ENCODE measurements at places on chromosomes 16 and 17.

DNA sequence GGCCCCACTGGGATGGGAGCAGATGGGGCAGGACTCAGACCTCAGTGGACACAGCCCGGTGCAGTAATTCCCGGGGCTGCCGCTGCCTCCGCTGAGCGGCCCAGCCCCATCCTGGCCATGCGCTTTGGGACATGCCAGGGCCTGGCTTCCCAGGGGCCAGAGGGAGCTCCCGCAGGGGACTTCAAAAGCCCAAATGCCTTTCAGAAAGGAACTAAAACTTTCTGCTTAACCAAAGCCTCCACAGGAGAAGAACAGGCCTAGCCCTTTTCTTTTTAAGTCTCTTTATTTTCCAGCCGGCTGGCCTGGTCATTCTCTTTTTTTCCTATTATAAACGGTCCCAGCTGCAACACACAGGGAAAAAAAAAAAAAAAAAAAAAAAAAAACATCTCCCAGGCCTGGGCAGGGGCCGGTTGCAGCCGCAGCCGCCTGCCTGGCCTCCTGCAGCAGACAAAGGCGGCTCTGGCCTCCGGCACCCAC, 10.7 kb upstream of the ZNF423 start:
- no peak for DNase-seq

DNA sequence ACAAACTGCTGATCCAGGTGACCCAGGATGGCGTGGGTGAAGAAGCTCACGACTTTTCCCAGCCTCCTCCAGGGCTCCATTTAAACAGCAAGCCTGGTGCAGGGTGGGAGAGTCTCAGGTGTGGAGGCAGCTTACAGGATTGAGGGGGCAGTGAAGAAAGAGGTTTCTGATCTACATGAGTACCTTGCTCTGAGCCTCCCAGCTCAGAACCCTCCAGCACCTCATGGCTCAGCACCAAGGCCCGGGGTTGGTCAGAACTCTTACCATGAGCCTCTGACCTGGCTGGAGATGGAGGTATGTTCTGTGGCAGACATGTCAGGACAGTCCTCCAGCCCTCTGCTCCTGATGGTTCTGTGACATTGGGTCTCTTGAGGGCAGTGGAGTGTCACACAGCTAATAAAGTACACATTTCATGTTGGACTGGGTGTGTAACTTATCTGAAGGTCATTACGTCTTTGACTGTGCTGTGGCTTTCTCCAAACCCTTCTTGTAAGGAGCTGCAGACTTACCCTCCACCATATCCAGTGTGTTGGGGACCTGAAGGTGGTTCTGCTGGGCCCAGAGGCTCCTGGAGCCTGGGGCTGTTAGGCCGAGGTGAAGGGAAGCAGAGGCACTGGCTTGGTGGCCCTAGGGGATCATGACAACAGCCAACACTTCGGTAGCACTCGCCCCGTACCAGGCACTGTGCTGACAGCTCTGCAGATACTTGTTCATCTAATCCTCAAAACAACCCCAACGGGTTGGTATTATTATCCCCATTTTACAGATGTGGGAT, 3.8 kb upstream of the DCAF7 start:
- DNase-seq = no peak

GRCh38 chr17:20994779-20995149, 48.0 kb downstream of the USP22 start:
- no peak for DNase-seq

- no peak for DNase-seq
Observed at GRCh38 chr17:933312-934073, 46.1 kb downstream of the NXN start.

DNA sequence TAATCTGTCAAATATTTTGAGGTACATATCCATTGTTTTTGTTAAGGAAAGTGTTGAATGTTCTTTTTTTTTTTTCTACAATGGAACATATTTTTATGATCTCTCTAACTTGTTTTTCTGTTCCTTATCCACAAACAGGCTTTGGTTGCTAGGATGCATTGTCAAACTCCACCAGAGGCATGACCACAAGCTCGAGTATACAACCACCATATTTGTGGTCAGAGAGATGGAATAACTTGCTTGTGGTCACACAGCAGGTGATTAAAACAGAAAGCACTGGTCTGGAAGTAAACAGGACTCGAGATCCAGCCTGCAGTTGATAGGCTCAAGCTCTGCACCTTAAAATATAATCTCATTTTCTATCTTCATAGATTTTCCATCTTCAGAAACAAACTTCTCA, 105.8 kb upstream of the ADAMTS18 start:
- DNase-seq = no peak

DNA sequence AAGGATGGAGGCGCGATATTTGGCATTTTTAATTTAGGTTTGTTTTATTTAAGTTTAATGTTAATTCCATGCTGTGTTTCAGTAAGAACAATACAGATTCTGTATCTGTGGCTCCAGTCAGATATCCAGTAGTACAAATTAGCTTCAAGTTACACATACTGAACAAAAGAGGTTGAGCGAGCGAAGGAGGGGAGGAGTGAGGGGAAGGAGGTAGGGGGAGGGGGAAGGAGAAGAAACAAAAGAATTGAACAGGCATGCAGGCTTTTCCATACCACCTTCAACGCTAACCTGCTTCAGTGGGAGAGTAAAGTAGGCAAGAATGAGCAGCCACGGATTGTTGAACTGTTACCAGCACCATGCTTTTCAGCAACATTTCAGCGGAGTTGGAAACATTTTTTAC, 55.5 kb downstream of the YWHAE start:
- DNase-seq = no peak

GRCh38 chr17:42362245-42362961, 25.8 kb downstream of the STAT3 start:
- DNase-seq = no peak

DNA sequence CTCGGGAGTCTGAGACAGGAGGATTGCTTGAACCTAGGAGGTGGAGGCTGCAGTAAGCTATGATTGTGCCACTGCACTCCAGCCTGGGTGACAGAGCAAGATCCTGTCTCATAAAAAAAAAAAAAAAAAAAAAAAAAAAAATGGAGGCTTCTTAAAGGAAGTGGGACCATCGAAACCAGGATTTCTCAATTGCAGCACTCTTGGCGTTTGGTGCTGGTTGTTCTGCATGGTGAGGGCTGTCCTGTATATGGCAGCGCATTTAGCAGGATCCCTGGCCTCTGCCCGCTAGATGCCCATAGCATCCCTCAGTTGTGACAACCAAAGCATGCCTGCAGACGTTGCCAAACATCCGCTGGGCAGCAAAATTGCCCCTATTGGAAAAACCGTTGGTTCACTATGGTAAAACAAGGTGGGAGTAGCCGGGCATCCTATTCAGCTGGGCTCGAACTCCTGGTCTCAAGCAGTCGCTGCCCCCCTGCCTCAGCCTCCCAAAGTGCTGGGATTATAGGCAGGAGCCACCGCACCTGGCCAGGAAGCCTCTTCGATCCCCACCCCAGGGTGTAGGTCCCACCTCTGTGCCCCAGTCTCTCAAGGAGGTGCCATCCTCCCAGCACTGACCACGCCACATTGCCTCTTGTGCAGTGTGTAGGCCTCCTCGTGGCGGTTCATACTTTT, 6.5 kb upstream of the NPIPB7 start:
- no peak for DNase-seq

GRCh38 chr17:57833179-57833939, 16.5 kb downstream of the MRPS23 start:
- peak; percentile 67 for DNase-seq

- no peak for DNase-seq
Observed at GRCh38 chr17:67004181-67004580, 39.7 kb downstream of the CACNG4 start.

DNA sequence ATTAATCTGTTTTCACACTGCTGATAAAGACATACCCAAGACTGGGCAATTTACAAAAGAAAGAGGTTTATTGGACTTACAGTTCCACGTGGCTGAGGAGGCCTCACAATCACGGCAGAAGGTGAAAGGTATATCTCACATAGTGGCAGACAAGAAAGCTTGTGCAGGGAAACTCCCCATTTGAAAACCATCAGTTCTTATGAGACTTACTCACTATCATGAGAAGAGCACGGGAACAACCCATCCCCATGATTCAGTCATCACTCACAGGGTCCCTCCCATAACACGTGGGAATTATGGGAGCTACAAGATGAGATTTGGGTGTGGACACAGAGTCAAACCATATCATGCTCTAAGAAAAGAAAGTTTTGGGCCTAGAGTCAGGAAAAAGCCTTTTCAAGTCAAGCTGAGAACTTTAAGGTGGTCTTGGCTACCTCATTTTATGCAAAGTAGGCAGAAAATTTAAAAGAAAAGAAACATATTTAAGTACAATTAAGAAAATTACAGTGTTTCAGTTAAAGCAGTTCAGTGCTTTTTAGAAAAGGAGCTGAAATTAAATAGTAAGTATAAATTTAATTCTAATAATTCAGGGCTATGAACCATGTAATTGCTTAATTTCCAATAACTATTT, 24.9 kb upstream of the CRYM start:
- no peak for DNase-seq

DNA sequence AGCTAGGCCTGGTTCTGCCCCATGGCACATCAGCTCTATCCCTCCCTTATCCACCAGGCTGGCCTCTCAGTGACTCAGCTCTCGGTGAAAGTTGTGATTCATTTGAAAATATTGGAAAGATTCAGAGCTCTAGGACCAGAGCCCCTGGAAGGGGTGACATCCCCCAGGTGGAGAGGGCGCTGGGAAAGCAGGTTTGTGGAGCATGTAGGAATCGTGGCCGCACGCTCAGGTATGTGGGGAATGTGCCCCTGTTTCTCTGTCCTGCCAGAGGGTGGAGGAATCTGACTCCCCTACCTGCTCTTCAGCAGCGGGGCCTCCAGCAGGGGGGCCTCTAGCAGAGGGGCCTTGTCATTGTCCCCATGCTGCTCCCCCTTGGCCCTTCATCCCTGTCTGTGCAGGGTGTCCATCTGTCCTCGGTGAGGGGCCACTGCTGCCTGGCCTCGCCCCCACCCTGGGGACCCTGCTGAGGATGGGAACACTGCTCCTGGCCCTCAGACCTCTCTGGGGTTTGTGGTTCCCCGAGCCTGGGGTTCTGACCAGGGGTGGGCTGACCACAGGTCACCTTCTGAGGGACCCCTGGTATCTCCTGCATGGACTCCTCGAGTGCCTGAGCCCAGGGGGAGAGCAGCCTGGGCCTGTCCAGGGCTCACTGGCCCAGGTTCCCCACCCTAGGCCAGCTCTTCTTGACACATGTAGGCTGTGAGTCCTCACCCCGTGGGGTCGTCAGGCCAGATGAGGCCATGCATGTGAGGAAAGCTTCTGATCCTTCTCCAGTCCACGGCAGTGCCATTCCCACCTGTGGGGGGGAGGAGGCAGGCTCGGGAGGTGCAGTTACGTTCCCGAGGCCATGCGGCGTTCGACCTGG, 47.5 kb downstream of the NT5M start:
- no peak for DNase-seq

DNA sequence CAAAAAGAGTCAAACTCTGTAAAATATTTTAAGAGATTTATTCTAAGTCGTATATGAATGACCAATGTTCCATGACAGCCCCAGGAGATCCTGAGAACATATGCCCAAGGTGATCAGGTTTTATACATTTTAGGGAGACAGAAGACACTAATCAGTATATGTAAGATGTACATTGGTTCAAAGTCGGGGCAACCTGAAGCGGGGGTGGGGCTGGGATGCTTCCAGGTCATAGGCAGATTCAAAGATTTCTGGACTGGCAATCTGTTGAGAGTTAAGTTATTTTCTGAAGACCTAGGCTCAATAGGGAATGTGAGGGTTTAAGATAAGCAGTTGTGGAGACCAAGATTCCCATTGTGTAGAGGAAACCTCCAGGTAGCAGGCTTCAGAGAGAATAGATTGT, 20.4 kb upstream of the DHRS7B start:
- no peak for DNase-seq

DNA sequence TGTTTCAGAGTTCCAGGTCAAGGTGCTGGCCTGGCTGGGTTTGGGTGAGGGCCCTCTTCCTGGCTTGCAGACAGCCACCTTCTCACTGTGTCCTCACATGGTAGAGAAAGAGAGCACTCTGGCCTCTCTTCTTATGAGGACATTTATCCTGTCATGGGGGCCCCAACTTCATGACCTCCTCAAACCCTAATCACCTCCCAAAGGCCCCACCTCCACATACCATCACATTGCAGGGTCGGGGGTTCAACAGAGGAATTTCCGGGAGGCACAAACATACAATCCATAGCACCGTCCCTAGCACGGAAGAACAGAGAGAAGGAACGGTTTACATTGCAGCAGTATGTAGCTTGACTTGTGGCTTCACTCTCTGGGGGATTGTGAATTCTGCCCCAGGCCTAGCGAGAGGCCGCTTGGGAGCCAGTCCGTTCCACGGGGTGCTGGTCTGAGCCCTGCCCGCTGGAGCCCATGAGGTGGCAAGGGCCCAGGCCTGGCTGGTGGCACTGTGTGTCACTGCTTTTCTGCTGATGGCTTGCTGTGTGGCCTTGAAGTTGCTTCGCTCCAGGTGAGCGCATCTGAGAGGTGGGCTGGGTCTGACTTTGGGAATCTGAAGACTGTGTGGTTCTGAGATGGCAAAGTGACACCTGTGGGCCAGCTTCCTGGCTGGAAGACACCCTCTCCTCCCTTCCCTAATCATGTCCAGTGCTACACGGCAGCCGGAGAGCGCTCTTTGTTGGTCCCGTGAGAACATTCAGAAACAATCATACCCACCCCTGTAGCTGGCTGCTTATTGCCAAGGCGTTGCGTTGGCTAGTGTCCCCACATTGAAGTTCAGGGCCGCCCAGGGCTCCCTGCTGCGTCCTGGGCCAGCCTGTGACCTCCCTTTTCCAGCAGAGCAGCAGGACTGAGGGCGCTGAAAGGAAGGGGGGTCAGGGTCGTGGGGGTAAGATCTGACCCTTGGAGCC, 98.3 kb downstream of the CMIP start:
- no peak for DNase-seq

GRCh38 chr17:36859706-36860105, 77.6 kb upstream of the LHX1 start:
- DNase-seq = no peak

DNA sequence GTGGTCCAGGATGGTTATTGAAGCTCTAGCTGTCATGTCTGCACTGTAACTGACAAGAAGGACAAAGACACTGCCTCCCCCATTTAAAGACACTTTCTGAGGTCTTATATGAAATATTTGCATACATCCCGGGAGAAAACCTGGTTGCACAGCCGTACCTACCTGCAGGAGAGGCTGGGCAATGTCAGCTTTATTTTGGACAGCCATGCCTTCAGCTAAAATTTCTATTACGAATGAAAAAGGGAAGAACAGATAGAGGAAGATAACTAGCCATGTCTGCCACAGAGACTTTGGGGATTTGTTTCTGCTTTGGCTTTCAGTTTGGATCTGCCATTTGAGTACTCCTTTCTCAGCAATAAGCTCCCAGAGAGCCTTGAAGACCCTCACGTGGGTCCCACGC, 19.0 kb downstream of the SLC7A6 start:
- no peak for DNase-seq

GRCh38 chr16:63289834-63290460, 1253.7 kb upstream of the CDH8 start:
- no peak for DNase-seq

All from T-helper 9 cell (primary cell).